GM10248 (cell line): ENCODE measurements at places on chromosomes 13 and 19.

DNA sequence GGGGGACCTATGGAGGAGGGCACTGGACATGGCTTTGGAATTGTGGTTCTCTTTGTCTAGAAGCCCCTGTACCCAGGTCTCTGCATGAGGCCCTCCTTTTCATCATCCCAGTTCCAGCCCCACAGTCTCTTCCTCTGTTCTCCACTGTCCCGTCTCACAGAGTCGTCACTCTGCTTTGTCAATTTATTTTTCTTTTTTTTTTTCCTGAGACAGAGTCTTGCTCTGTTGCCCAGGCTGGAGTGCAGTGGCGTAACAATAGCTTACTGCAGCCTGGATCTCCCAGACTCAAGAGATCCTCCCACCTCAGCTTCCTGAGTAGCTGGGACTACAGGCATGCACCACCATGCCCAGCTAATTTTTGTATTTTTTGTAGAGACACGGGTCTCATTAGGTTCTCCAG, 619 bp upstream of the EXOC3L2 start:
- no peak for DNase-seq

- DNase-seq = no peak
These were observed 8.9 kb downstream of the FLT1 start for GRCh38 chr13:28485996-28486543.

GRCh38 chr13:33328701-33329100, 43.1 kb upstream of the STARD13 start:
- no peak for DNase-seq

- peak; percentile 72 for DNase-seq
These were observed 35.1 kb downstream of the ZNF433 start for GRCh38 chr19:12000152-12000981.

GRCh38 chr19:1076951-1077350, 10.0 kb downstream of the ARHGAP45 start:
- peak; percentile 92 for DNase-seq

GRCh38 chr13:43580280-43580679, 206.5 kb downstream of the ENOX1 start:
- no peak for DNase-seq

- DNase-seq = peak; percentile 51
These were observed 25.7 kb upstream of the CCNE1 start for GRCh38 chr19:29785955-29786589.

GRCh38 chr13:33052506-33053280, 36.5 kb downstream of the KL start:
- DNase-seq = no peak

- DNase-seq = no peak
These were observed 170.0 kb upstream of the TSHZ3 start for GRCh38 chr19:31519256-31519655.

- no peak for DNase-seq
These were observed 706.4 kb upstream of the SLC10A2 start for GRCh38 chr13:103772576-103772975.

- peak; percentile 76 for DNase-seq
These were observed 18.1 kb downstream of the ARHGEF18 start for GRCh38 chr19:7366701-7367420.

- no peak for DNase-seq
These were observed 8.8 kb downstream of the SAFB start for GRCh38 chr19:5631567-5632240.
